ENCODE measurements at places on chromosomes 2 and 18.

DNA sequence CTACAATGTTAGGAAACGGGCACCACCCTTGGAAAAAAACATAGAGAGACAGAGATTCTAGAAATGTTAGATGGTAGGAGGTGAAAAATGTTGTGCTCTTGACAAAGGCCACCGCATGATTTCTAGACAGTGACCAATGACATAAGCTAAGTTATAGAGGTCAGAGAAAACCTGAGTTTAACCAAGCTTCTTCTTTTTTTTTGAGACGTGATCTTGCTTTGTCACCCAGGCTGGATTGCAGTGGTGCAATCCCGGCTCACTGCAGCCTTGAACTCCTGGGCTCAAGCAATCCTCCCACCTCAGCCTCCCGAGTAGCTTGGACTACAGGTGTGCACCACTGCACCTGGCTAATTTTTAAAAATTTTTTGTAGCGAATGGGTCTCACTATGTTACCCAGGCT lies 13.0 kb downstream of the FER1L5 start:
- no peak overlapping the region for H3K4me3 ChIP-seq
- no peak overlapping the region for H3K27ac ChIP-seq
- H3K36me3 ChIP-seq = no peaks in the 10 kb centered on the region
- no peaks in the 10 kb centered on the region for H3K4me1 ChIP-seq

DNA sequence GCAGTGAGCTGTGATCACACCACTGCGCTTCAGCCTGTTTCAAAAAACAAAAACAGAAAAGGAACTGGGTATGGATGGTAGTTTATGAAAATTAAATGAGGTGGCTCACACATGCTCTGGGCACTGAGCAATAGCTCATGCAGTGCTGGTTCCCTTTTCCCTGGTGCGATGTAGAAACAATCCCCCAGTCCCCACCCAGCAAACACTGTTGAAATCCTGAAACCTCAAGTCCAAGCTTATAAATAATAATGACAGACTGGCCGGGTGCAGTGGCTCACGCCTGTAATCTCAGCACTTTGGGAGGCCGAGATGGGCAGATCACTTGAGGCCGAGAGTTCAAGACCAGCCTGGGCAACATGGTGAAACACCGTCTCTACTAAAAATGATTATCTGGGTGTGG lies 55.4 kb upstream of the SMAD2 start:
- no peak for DNase-seq
- H3K4me1 ChIP-seq = 0 out of 2 replicates have a peak, but pooled peaks cover 2% of the 10 kb centered on the region
- H3K4me3 ChIP-seq = no peak overlapping the region

- no peaks in the 10 kb centered on the region for H3K27me3 ChIP-seq
- peaks cover 15% of the 10 kb centered on the region for H3K4me1 ChIP-seq
- H3K4me3 ChIP-seq = no peak overlapping the region
- no peak overlapping the region for H3K27ac ChIP-seq
Measured at GRCh38 chr18:55324166-55324565, 263.8 kb downstream of the TCF4 start.

GRCh38 chr2:168850846-168851245 lies 39.4 kb downstream of the SPC25 start:
- no peak overlapping the region for H3K27ac ChIP-seq
- H3K4me3 ChIP-seq = no peak overlapping the region
- H3K36me3 ChIP-seq = peaks cover 26% of the 10 kb centered on the region

All from SJCRH30 (cell line).